Central memory CD8-positive, alpha-beta T cell (primary cell): ENCODE measurements at places on chromosomes 6 and 20.

DNA sequence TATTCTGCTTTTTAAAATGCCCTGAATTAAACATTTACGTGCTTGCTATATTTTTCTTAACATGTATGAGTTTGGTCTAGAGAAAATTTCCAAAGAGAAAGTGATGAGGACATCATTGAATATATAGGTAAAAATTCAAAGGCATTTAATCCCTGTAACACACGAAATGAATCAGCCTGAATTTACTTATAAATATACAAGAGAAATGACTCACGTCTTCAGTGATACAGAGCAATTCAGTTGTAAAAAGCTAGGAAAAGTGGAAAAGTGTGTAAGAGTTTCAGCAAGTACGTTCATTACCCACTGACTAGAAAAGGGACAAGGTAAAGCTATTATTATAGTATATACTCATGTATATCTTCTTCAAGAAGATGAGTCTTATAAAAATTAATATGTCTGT, 124.8 kb downstream of the HIVEP1 start:
- DNase-seq: no peak
- H3K4me3 ChIP-seq: no peak overlapping the region
- peaks cover 12% of the 10 kb centered on the region for H3K4me1 ChIP-seq
- no peaks in the 10 kb centered on the region for H3K27me3 ChIP-seq

GRCh38 chr6:41043151-41043550, 884 bp downstream of the TSPO2 start:
- H3K4me3 ChIP-seq: no peak overlapping the region
- H3K4me1 ChIP-seq: no peaks in the 10 kb centered on the region
- H3K27ac ChIP-seq: no peak overlapping the region
- DNase-seq: no peak
- H3K36me3 ChIP-seq: no peaks in the 10 kb centered on the region

DNA sequence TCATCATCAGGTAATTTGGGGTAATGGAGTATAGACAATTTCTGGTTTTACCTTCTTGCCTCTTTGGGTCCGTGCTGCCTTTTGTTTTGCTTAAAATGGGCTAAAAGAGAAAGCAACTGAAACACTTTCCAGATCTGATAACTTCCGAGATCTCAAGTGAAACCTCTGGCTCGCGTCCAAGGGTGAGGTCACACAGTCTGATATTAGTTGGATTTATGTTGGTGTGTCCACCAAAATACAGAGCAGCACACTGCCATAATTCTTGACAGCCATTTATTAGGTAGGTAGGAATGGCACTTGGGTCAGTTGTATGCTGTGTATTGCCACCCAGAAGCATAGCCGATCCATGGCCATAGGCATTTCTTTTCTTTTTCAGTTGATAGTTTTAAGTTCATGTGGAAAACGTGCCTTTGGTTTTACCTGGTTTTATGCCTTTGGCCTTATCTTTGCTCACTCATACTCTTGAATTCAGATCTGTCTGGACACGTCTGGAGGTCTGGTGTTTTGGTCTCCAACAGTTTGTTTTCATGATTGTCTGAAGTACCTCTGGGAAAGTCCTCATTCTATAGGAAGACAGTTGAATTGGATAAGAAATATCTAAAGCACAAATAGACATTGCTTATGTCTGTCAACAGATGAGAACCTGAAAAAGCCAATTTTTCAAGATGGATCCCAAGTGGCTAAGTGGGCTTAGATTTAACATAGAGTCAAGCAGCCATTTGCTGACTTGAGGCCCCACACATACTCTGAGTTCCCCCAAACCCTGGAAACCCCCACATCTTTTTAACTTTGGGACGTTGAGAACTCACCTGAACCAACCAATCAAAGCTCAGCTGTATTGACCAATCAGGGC, 320.8 kb downstream of the SOX4 start:
- no peak overlapping the region for H3K27ac ChIP-seq
- no peak overlapping the region for H3K4me3 ChIP-seq
- H3K36me3 ChIP-seq: no peaks in the 10 kb centered on the region

DNA sequence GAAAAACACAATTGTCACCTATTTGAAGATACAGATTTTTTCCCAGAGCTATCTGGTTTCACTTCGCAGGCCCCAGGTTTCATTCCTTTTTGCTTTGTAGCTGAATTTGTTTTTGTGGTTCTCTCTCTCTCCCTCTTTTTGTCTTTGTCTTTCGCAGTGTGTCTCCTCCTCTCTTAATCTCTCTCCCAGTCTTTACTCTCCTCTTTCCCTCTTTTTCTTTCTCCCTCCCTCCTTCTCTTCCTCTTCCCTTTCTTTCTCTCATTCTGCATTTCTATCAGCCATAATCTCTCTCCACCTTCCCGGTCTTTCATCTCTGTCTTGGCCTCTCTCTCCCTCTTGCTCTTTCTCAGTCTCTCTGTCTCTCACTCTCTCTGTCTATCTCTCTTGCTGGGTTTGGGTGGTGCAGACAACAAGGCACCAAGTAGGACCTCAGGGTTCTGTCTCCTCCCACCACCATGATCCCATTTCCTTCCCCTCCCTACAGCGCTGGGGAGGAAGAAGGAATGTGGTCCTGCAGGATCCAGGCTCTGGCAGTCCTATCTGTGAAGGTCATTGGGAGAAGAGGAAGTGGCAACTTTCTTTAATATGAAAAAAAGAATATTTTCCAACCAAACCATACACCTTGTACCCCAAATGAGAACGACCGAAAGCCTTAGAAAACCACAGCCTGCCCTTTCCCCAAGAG, 63.2 kb downstream of the BANF2 start:
- no peaks in the 10 kb centered on the region for H3K4me1 ChIP-seq
- DNase-seq: no peak
- H3K27me3 ChIP-seq: peaks cover 28% of the 10 kb centered on the region
- peaks cover 2% of the 10 kb centered on the region for H3K36me3 ChIP-seq
- H3K27ac ChIP-seq: no peak overlapping the region

DNA sequence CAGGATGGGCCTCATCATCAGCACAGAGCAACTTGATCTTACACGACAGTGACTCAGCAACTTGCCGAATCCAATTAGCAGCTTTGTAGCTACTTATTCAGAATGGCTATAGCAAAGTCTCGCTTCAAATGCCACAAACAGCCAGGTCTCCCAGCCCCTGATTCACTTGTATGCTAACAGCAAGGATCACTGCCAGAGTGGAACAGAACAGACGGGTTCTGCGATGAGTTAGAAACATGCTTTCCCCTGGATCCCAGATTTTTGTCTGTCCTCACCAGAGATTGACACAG, 254.4 kb downstream of the NRN1 start:
- DNase-seq: no peak
- no peaks in the 10 kb centered on the region for H3K27me3 ChIP-seq
- H3K36me3 ChIP-seq: peaks cover 6% of the 10 kb centered on the region

DNA sequence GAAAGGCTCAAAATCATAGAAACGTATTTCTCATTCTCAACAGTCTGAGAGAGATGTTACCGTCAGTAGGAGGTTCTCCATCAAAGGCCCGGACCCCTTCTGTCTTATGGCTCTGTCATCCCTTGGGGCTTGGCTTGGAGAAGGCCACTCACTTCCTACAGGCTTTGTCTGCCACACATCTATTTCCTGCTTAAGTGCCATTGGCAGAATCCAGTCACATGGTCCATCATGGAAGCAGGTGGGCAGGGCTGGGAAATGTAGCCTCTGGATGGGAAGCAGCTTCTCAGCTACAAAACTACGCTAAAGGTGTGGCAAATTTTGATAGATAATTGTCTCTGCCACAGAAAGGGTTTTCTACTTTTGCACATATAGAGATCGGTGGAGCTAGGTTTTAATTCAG, 12.6 kb upstream of the ZFP64 start:
- no peak overlapping the region for H3K27ac ChIP-seq
- no peaks in the 10 kb centered on the region for H3K4me1 ChIP-seq
- H3K4me3 ChIP-seq: no peak overlapping the region
- DNase-seq: no peak
- H3K36me3 ChIP-seq: no peaks in the 10 kb centered on the region
- peaks cover 10% of the 10 kb centered on the region for H3K27me3 ChIP-seq

DNA sequence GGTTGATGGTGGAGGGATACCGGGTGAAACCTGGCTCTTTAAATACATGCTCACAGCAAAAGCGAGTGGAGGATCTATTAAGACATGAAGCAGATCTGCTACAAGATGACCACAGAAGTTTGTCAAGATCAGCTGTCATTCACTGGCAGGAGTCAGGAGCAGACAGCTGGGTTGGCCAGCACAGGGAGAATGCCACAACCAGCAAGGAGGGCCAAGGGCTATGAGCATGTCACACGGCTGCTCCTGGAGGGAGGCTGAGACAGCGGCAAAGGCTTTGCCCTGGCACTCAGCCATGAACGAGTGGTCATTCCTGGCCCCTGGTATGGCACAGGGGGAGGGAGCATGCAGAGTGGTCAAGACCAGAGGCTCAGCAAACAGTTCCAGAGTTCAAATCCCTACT, 77.6 kb downstream of the POPDC3 start:
- H3K4me3 ChIP-seq: no peak overlapping the region
- no peaks in the 10 kb centered on the region for H3K27me3 ChIP-seq
- H3K36me3 ChIP-seq: no peaks in the 10 kb centered on the region
- no peaks in the 10 kb centered on the region for H3K4me1 ChIP-seq
- no peak for DNase-seq

DNA sequence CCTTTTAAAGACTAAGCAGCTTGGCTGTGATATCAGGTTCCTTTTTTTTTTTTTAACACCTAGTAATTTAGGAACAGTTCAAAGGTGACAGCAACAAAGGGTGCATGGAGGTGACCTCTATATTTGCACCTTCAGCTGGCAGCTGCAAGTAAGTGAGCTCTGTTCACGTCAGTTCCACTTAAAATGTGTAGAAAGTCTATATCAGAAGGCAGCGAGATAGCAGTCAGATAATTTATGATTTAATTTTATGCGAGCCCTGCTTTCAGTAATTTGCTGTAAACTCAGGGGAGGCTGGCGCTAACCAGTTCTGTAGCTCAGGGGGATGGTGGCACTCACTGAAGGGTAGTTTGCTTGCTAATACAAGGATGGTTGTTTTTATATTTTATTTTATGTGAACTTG, 602.8 kb upstream of the MMS22L start:
- H3K36me3 ChIP-seq: no peaks in the 10 kb centered on the region
- H3K4me3 ChIP-seq: no peak overlapping the region
- H3K27ac ChIP-seq: no peak overlapping the region
- no peaks in the 10 kb centered on the region for H3K27me3 ChIP-seq
- DNase-seq: no peak

DNA sequence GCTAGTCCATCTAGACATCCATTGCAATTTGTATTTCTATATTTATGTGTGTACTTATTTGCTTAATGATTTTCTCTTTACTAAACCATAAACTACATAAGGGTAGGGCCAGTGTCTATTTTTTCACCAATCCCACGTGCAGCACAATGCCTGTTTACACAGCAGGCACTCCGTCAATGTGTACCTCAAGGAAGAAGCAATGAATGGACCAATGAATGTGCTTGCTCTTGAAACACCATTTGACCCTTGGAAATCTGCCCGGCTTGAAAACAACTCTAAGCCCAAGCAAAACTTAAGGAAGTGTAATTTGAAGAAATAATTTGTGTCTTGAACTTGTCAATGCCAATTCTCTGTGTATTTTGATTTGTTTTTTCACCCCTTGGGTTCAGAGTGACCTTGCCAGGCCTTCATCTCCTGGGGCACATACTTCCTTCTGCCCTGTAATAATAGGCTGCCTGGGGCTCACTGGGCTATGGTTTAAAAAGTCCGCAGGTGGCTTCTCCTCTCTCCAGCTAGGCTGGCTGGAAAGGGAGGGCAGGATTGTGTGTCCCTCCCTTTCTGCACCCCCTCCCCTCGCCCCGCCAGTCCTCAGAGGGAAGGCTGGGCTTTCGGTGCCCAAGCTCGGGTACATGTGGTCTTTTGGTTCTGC, 140.8 kb upstream of the ARMC2 start:
- peaks cover 2% of the 10 kb centered on the region for H3K36me3 ChIP-seq
- no peak overlapping the region for H3K4me3 ChIP-seq
- no peak overlapping the region for H3K27ac ChIP-seq
- H3K4me1 ChIP-seq: no peaks in the 10 kb centered on the region

DNA sequence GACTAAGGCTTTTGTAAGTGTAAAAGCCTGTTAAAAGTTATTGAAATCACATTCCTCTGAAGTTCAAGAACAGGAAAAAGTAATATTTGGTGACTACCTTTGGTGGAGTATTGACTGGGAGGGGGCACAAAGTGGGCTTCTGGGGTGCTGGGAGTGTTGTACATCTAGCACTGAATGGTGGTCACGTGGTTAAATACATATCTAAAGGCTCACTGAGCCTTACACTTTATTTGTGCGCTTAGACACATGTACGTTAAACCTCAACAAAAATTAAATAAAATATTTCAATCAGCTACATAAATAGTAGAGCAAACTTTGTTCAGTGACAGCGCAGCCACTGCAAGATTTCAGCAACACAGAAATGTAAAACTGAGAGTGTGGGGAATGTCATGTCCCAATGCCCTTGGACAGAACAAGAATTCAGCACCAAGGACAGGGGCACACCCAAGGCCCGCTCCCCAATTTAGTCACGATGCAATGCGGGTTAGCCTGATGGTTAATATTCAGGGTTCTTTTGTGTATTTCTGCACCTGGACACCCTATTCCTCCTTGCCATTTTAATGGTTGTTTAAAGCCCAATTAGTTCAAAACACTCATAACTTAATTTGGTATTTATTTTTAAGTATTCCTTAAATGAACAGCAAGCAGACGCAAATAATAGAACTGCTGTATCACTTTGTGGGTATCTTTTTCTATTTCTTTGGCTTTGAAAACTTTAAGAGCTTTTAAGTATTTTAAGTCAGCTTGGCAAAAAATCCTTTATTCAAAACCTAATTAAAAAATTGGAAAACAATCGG, 37.4 kb downstream of the ANGPT4 start:
- peaks cover 9% of the 10 kb centered on the region for H3K4me1 ChIP-seq
- DNase-seq: no peak
- H3K36me3 ChIP-seq: no peaks in the 10 kb centered on the region
- H3K27me3 ChIP-seq: no peaks in the 10 kb centered on the region
- H3K4me3 ChIP-seq: no peak overlapping the region

GRCh38 chr6:170288091-170288631, 2.7 kb downstream of the DLL1 start:
- peaks cover 33% of the 10 kb centered on the region for H3K4me1 ChIP-seq
- H3K27me3 ChIP-seq: peaks cover 60% of the 10 kb centered on the region
- H3K27ac ChIP-seq: no peak overlapping the region
- peak overlapping the region; percentile 81 for H3K4me3 ChIP-seq

DNA sequence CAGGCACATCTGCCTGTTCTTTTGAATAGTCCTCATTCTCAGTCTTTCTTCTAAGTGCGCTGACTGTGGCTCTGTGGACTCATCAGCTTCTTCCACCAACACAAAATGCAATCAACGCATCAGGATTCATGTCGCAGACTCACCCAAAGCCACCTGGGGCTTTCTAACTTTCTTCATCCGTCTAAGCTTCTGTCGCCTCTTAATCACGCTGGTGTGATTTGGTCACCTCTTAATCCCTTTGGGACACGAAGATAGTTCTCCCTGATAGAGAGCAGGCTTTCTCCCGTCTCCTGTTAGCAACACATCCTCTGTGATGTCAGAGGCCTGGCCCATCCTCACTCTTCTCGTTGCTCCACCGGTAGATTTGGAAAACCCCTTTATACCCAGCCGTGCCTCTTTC, 78.0 kb upstream of the FOXQ1 start:
- no peak overlapping the region for H3K27ac ChIP-seq
- no peaks in the 10 kb centered on the region for H3K36me3 ChIP-seq
- no peaks in the 10 kb centered on the region for H3K4me1 ChIP-seq
- DNase-seq: no peak

GRCh38 chr6:154266560-154267099, 90.0 kb downstream of the IPCEF1 start:
- no peak for DNase-seq
- H3K4me3 ChIP-seq: no peak overlapping the region
- H3K27ac ChIP-seq: no peak overlapping the region
- H3K36me3 ChIP-seq: no peaks in the 10 kb centered on the region
